Germinal center (tissue), 1 donor: ENCODE measurements at places on chromosomes 5 and 9.

GRCh38 chr5:761854-762710, 22.4 kb downstream of the ZDHHC11B start:
- DNase-seq = no peak

DNA sequence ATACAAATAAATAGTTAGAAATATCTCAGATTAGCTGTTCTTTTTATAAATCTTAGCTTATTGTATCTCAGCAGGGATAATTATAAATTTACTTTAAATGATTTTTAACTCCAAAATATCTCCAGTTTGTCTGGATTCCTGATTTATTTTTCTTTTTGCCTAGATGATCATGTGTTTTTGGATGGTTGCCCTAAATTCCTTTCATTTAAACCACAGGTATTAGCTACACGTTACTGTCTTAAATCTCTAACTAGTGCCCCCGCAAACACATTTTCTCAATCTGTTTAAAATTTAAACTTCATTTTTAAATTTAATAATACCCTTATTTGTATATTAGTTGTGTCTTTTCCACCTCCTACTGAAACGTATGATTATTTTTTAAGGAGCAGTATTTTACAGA, 5.6 kb downstream of the FER start:
- no peak for DNase-seq

DNA sequence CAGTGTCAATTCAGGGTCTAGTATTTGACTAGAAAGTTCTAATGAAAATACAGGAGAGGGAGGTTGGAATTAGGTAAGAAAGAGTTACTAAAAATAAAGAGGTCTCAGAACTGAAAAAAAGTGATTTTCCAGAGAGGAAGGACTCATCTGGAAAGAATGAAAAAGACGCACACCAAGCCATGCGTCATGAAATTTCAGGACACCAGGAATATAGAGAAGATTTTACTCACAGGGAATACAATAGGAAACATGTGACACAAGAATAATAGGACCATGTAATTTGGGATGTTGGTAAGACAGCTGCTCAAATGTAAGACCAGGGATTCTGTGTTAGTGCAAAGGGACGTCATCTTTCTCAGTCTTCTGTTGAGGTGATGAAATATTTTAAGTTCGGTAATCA, 224.7 kb downstream of the GDNF start:
- no peak for DNase-seq

DNA sequence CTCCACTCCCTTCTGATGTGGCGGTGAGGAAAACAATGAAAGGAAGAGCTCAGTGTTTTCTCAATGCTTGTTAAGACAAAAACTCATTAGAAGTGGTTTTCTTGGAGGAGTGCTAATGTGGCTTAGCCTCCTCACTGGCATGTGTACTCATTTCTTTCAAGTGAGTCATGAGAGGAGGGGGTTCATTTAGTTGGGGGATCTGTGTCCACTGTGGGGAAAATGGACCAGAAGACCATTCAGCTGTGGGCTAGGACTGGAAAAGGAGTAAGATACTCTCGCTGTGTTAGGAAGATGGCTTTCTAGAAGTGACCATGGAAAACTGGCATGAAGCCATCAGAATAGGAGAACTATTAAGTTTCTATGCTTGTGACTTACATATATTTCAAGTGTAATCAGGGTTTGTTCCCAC, 23.5 kb downstream of the KLF9 start:
- no peak for DNase-seq

DNA sequence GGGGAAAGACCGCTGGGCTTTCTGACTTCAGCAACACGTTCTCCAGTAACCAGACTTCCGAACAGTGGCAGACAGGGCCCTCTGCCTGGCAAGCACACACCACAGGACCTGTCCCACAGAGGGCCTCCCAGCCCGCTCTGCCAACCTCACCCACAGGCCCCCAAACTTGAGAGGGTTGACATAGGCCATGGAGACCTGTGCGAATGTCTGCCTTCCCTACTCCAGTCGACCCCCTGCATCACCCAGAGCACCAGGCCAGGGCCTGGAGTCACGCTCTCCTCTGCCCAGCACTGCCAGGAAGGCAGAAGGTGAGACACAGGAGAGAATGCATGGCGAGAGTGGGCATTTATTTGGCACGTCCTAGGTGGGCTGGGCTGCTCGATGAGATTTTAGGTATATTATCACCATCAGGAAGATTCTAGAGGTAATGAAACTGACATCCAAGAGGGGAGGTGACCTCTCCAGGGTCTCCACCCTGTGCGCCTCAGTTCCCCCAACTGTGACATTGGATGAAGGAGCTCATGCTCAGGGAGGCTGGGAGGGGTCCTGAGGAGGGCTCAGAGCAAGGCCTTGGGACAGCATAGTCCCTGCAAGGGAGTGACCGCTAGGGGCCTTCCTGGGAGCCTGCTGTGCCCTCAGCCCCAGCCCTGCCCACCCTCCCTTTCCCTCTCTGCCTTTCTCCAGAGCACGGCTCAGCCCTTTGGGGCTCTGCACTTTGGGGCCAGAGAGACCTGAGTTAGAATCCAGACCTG, 54.9 kb downstream of the DUSP1 start:
- DNase-seq = no peak

DNA sequence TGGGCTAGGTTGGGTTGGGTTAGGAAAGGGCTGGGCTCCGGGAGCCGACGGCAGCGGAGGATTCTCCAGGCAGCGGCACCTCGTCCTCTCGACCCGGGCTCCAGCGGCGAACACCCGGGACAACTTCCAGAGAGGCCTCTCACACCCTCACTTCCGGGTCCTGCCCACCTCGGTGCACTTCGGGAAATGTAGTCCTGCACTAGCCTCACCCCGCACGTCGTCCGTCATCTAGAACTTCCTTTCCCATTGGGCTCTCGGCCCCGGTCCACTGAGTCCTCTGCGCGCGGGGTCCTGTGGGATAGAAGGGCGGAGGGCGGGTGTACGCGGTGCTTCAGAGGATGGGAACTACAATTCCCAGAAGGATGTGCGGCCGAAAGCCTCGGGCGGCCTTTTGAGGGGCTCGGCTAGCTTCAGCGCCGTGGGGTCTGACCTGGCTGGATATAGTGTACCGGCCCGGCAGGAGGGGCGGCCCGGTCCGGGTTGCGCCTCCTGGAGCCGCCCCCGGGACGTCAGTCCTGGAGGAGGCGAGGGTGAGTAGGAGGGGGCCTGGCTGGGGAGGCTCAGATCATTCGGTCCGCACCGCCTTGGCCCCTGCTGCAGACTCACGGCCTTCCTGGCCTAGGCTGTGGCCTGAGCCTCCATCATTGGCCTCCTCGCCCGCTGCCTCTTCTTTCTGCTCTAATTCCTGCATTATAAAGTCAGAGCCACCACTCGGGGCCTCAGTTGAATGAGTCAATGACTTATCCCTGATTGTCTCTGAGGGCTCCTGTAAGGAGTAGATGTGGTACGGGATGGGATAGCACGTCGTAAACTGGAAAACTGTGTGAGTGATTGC, at the start of the genes ERP44 and INVS:
ERP44 (minus strand) TSS at position 114 of the 835 bp plus-strand sequence. CDS start 160 bp downstream, outside the sequence.
INVS (plus strand) TSS at position 357 of the 835 bp plus-strand sequence. CDS start 5,279 bp downstream, outside the sequence.
- DNase-seq = peak; percentile 96

- no peak for DNase-seq
Observed at GRCh38 chr5:113675166-113675565, 161.7 kb downstream of the YTHDC2 start.

GRCh38 chr5:164345173-164345849, 839.9 kb downstream of the MAT2B start:
- no peak for DNase-seq

GRCh38 chr5:16539169-16539666, 73.6 kb upstream of the ZNF622 start:
- DNase-seq = no peak

GRCh38 chr5:5932824-5933223, 445.5 kb downstream of the MED10 start:
- DNase-seq = no peak

- DNase-seq = no peak
Observed at GRCh38 chr5:12777342-12777741, 873.1 kb upstream of the CTNND2 start.

DNA sequence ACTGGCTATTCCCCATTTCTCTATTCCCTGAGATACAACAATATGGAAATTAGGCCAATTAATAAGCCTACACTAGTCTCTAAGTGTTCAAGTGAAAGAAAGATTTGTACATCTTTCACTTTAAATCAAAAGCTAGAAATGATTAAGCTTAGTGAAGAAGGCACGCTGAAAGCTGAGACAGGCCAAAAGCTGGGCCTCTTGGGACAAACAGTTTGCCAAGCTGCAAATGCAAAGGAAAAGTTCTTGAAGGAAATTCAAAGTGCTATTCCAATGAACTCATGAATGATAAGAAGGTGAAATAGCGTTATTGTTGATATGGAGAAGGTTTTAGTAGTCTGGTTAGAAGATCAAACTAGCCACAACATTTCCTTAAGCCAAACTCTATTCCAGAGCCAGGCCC, 256.2 kb downstream of the ZSWIM6 start:
- no peak for DNase-seq

GRCh38 chr9:15965246-15965745, 412.5 kb downstream of the CCDC171 start:
- no peak for DNase-seq

DNA sequence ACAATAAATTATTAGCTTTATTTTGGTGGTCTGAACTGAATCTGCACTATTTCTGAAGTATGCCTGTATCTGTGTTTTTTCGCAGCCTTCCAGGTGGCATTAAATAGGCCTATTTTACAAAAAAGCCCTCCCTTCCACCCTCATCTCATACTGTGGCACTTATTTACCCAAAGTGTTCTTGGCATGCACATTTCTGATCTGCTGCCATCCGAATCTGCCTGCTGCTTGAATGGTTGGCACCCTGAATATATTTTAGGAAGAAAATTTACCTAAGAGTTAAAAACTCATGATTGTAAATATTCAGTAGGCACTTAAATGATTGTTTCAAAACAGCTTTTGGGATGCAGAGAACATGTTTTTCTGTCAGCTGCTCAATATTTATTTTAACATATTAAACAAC, 150.1 kb downstream of the SLC28A3 start:
- no peak for DNase-seq

DNA sequence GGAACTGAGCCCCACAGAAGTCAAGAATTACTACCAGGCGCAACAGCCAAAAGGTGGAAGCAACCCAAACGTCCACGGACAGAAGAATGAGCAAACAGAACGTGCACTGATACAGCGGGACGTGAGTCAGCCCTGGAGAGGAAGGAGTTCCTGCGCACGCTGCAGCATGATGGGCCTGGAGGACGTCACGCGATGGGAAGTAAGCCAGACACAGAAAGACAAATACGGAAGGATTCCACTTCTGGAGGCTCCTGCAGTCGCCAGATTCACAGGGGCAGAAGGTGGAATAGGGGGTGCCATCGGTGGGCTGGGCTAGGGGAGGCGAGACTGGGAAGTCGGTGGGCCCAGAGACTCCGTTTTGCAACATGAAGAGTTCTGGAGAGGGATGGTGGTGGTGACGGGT, 80.3 kb upstream of the PHYKPL start:
- no peak for DNase-seq

GRCh38 chr9:93155716-93156474, 21.8 kb upstream of the NINJ1 start:
- no peak for DNase-seq

- no peak for DNase-seq
Observed at GRCh38 chr5:68592351-68592750, 376.8 kb downstream of the PIK3R1 start.

DNA sequence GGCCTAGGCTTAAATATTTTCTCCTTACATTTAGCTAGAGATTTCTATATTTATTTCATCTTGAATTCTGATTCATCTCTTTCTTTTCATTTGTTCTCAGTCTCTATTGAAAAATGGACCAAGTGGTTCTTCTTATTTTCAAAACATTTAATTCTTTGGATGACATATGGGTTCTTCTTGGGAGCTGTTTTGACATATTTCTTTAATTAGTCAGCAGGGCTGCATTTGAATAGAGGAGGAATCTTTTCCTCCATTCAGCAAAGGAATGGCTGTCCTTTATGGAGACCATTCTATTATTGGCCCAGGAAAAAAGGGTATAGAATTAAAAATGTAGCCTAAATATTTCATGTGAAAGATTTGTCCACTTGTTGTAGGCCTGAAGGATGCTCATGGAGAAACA, 109.9 kb downstream of the RPS23 start:
- DNase-seq = no peak

- DNase-seq = no peak
Observed at GRCh38 chr5:80036615-80037014, 1.5 kb downstream of the THBS4 start.

DNA sequence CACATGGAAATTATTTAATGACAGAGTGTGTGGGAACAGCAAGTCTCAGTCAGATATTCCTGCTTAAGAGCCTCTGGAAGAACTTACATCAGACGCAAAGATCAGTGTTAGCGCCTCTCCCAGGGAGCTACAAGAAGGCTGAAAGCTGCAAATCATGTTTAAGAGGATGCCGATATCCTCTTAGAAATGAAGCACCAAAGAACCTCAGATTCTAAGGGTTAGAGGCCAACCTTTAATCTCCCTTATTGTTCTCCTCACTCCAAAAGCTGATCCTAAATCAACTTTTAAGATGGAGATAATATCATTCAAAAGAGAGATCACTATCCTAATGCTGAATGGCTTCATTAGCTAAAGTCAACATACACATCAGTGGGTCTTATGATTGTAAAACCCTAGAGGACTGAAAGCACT, 160.6 kb downstream of the NFIB start:
- DNase-seq = no peak

DNA sequence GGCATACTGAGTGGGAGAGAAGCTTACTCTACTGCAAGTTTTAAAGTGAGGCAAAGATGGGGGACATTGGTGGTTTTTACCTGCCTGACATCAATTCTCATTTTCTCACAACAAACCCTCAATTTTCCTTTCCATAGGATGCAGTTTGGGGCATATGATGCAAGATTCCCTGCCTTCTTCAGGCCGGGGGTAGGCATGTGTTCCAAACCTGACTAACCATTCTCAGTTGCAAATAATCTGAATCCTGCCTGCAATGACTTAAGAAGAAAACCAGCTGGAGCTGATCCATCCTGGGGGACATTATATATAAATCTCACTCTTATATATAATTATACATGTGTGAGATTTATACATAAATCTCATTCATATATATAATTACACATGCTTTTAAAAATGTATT, 223.6 kb upstream of the EFNA5 start:
- no peak for DNase-seq
